ENCODE measurements at places on chromosomes 6 and 20.

- no peak for DNase-seq
Observed at GRCh38 chr6:122153557-122153956, 245.9 kb upstream of the HSF2 start.

DNA sequence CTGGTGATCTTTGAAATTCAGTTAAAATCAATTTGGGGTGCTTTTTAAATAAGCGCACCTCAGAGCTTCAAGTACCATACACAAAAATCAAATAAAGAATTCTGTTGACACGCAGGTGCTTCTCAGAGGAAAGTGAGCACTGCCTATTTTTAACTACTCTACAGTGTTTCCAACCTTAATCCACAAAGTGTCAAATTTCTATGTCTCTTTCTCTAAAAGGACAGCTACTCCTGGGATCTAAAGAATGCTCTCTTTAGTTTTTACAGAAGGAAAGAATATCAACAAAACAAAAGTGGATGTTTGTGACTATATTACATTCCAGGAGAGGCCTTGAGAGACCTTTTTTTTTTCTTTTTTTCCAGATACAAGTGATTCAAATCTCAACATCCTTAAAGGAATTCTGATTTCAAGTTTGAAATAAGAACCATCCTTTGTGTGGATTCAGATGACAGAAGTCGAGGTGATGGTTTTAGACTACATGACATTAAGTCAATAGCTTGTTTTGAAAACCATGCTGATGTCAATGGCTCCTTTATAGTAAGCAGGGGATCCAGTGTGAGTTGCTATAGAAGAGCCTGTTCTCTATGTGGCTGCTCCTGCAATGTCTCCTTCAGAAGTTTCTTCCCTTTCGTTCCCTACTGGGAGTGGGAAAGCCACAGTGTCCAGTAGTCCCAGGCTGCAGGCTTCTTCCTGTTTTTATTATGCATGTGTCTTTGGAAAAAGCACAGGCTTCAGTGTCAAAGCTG, 67.2 kb upstream of the DEFB112 start:
- DNase-seq = no peak

- DNase-seq = no peak
Observed at GRCh38 chr6:44645276-44645675, 257.8 kb downstream of the CDC5L start.

GRCh38 chr20:63045991-63046390, 39.2 kb upstream of the BHLHE23 start:
- no peak for DNase-seq

- DNase-seq = no peak
Observed at GRCh38 chr6:71476371-71476770, 187.8 kb downstream of the OGFRL1 start.

DNA sequence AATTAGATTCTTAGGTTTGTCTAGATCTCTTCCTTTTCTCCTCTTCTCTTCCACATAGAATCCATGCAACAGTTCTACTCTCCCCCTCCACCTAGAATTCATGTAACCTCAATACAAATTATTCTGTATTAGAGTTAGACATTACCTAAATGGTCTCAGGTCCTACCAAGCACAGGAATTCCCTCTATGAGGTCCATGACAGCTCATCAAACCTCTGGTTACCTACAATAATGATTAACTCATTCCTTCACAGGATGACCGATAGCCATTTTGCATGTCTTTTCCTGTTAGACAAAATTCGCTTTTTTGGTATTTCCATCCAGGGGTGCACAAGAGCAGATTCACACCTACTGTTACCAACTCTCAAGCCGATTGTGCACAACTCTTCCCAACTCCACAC, 27.4 kb upstream of the BMP2 start:
- DNase-seq = no peak

DNA sequence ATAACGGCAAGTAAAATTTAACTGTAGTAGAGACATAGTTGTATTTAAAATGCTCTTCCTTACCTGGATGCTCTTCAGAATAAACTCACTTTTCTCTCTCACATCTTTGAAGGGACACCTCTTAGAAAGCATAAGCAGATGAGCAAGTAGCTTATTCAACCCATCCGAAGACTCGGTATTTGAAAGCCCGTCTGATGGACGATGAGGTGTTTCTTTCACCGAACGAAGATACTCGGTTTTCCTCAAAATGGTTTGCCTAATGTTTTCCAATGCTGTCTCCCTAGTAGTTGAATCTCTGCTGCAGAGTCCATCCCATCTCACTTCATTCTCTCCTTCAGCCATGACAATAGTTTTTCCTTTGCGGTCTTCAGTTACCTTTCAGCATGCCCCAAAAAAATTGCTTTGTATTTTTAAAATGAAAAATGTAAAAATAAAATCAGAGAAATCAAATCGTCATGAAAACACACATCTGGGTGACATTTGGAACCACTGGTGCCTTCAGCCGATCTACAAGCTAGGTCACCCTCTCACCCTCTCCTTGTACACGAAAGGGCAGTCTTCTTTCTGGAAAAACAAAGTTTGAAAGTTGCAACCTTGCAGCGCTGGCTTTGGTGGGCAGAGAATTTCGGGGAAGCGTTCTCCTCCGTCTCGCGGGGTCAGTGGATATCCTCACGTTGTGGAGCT, 772 bp downstream of the SESN1 start:
- DNase-seq = no peak
